ENCODE measurements at places on chromosomes 6 and 20.

GRCh38 chr20:44056010-44056698, 130.8 kb downstream of the JPH2 start:
- no peak for DNase-seq

GRCh38 chr6:28816909-28817807, 106.6 kb downstream of the TRIM27 start:
- peak; percentile 38 for DNase-seq

- DNase-seq, result no peak
Observed at GRCh38 chr6:14278446-14278845, 160.9 kb downstream of the CD83 start.

- DNase-seq, result no peak
Observed at GRCh38 chr6:131954059-131954774, 3.0 kb upstream of the CCN2 start.

- DNase-seq, result no peak
Observed at GRCh38 chr20:59439243-59439642, 138.8 kb downstream of the EDN3 start.

GRCh38 chr20:22226849-22227700, 357.3 kb downstream of the FOXA2 start:
- no peak for DNase-seq

- DNase-seq, result no peak
Observed at GRCh38 chr6:151119823-151120524, 119.8 kb upstream of the AKAP12 start.

DNA sequence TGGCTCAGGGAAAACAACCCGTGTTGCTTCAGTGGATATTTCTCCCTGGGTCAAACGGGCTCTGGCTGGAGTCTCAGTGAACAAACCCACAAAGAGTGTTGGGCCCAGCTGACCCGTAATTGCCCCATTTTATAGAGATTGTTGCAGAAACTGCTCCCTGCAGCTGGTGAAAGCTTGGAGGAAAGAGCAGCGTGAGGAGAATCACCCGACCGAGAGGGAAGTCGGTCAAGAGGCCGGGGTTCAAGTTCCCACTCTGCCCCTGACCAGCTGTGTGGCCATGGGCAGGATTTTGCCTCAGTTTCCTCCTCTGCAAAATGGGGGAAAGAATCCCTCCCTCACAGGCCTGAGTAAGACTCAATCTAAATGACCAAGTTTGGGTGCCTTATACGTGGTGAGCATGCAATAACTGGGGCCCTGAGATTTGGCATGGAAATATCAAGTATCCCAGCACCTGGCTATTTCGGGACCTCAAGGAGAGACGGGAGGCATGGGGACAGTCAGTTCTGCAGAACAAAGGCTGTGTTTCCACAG, 1.7 kb upstream of the TGM2 start:
- no peak for DNase-seq

DNA sequence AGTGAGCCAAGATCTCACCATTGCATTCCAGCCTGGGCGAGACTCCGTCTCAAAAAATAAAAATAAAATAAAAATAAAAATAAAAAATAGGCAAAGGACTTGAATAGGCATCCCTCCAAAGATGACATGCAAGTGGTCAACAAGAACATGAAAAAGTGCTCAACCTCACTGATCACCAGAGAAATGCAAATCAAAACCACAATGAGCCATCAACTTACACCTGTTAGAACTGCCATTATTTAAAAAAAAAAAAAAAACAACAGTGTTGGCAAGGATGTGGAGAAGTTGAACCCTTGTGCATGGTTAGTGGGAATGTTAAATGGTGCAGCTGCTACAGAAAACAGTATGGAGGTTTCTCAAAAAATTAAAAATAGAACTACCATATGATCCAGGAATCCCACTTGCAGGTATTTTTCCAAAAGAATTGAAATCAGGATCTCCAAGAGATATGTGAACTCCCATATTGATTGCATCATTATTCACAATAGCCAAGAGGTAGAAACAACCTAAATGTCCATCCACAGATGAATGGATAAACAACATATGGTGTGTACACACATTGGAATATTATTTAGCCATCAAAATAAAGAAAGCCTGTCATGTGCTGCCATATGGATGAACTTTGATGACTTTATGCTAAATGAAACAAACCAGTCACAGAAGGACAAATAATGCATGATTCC, 2.8 kb downstream of the C20orf203 start:
- DNase-seq, result no peak

DNA sequence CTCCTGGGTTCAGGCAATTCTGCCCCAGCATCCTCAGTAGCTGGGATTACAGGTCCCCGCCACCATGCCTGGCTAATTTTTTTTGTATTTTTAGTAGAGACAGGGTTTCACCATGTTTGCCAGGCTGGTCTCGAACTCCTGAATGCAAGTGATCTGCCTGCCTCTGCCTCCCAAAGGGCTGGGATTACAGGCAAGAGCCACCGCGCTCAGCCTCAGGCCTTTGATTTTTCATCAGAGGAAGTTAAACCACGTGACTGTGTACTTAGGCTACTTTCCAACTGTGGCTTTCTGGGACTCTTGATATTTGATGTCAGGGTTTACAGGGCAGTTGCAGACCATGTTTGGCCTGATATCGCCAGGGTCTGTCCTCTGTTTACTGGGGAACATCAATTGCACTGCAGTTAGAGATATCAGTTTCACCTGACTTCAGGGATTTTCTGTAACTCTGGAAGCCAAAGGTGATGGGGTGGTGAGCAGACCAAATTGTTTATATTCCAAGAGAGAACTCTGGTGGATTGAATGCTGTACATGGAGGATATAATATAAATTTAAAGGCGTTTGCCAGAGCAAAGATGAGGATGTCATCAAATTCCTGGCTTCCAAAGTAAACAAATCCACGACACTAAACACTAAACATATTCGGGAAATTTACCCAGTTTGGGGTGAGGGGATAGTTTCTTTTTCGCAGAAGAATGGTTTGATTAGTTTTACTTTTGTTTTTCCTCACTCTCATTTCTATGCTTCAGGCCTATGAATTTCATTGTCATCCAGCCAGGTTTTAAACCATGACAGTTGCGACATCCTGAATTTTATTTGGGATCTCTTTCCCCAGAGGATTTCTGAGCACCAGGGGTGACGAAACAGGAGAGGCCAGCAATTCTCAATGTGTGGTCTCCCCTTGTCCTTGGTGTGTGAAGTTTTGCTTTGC, 4.2 kb downstream of the PSMF1 start:
- DNase-seq, result no peak

- DNase-seq, result no peak
Observed at GRCh38 chr20:44615169-44615791, 32.9 kb downstream of the PKIG start.

DNA sequence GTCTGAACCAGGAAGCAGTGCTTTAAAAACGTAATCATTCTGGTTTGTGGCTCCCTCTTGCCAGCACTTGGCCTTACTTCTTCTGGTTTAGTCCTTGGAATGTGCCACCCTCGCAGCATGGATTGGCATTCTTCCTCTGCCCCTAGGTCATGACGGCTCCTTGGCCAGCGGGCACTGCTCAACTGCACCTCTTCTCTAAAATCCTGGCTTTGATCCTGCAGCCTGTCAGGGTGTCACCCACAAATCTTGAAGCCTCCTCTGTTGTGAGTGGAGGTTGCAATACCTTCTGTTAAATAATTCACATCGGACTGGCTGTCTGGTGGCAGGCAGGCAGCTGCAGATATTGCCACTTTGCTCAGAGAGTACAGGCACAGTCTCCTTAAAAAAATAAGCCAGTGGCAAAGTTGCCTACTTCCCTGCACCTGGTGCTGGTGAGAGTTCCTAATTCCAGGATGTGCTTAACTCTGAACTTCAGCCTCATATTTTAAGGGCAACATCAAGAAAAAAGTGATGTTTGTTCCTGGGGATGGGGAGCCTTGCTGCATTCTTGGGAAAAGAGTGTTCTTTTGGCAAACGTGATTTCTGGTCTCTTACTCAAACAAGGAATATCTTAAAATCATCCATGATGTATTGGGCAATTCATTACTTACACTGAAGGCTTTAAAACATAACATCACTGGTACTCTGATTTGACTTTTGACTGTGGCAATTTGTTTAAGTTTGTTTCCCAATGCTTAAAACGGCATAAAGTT, 179.8 kb downstream of the FOXA2 start:
- DNase-seq, result no peak

- DNase-seq, result no peak
Observed at GRCh38 chr6:53048431-53049195, 16.6 kb upstream of the FBXO9 start.

- DNase-seq, result no peak
Observed at GRCh38 chr6:35068206-35068605, 72.9 kb downstream of the TCP11 start.

- no peak for DNase-seq
Observed at GRCh38 chr20:32477594-32478512, 107.3 kb downstream of the NOL4L start.

DNA sequence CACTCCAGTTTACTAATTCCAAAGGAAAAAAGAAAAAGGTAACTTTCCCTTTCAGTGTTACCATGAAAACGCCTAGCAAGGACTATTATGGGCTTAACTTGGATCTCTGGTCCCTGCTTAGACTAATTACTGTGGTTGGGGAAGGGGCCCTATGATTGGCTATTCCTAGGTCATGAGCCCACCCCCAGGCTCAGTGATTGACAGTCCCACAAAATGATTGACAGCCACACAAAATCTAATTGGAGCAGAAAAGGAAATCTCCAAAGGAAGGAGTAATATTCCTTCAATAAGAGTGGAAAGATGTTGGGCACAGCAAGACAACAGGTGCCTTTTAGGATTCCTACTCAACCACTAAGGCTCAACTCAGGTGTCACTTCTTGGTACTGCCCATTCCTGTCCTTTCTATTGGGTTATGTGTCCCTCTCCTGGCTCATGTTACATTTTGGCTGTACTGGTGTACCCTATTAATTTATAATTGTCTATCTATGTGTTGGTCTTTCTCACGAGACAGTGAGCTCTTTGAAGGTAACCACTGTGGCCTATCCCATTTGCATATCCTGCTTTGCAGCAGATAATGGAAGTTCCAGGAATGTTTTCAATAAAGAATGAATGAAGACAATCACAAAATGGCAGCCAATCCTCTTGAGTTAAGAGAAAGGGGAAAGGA, 5.5 kb upstream of the UTRN start:
- DNase-seq, result no peak

- no peak for DNase-seq
Observed at GRCh38 chr20:54207053-54207742, 689 bp upstream of the PFDN4 start.

DNA sequence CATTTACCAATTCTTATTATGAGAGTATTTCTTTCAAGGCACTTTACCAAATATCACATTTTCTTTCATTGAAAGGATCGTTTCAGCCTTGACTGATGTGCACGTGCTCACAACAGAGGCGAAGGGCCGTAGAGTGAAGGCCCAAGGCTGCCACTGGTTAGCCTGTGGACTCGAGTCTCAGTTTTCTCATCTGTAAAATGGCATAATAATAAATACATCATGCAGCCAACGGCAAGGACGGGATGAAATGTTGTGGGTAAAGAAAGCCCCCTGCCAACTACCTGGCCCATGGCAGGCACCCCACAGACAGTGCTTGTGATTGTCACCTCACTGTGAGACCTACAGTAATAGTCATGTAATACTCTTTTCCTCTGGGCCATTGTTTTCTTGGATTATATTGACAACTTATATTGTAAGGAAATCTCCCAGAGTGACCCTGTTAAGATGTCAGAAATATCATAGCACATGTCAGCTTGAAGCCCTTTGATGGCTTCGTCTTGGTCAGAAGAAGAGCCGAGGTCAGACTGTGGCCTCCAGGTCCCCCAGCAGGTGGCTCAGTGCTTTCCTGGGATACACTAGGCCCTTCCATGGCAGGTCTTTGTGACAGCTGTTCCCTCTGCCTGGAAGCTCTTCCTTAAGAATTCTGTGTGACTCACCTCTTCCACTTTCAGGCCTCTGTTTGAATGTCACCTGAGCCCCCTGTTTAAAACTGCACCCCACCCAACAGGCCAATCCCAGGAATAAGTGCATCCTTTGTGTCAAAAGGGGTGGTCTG, 36.3 kb downstream of the FAM50B start:
- DNase-seq, result no peak

Data from activated CD4-positive, alpha-beta T cell treated with anti-CD3 and anti-CD28 coated beads for 24 hours (primary cell).